ENCODE measurements at places on chromosomes 4 and X.

DNA sequence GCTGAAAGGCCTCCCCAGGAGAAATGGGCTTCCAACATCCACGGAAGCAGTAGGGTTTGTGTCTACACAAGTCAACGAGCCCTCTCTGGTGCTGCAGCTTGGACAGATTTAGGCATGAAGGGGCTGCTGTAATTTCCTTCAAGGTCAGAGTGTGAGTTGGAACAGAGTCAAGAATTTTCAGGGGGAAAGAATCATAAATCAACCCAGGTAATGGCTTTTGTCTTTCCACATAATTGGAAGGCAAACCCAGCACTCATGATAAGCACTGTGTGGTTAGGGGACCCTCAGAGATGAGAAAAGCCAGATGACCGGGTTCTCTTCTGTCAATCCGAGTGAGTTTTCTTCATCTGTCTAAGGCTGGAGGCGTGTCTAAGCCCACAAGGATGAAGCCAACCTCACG, 78.6 kb upstream of the MXRA5 start:
- no peak for DNase-seq

DNA sequence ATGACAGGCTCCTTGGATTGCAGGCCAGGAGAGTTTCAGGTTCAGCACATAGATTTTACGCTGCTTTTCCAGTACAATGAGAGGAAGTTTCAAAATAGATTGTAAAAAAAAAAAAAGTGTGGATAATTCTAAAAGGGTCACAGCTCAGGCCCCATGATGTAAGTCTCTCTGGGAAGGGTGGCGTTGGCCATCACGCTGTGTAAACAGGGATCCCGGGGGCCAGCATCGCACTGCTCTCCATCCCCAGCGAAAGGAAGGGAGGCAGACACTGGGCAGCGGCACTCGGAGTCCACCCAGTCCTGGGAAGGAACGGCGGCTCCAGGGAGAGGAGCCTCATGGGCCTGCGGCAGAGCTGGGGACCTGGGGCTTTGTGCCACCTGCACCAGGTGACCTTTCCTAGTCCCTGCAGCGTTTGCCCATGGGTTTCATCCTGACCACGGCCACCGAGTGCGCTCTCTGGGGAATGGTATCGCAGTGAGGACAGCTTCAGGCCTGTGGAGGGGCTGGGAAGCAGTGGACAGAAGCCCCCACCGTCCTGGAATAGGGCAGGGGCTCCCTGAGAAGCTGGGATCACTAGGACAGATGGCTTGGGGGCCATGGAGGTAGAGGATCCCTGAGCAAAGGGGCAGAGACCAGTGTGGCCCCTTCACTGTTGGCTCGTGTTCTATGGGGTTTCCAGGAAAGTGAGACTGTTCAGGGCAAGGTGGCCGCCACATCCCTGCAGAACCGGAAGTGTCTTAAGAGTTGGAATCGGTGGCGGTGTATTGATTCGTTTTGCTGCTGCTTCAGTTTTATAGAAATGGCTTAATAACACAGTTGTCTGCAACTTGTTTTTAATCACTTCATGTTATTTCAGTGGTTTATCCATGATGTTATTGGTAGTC, 38.9 kb downstream of the RGS12 start:
- no peak for DNase-seq

- peak; percentile 59 for DNase-seq
Observed at GRCh38 chr4:74228691-74229640, 71.0 kb downstream of the MTHFD2L start.

GRCh38 chr4:99991741-99992140, 41.7 kb upstream of the H2AZ1 start:
- no peak for DNase-seq

- DNase-seq, result no peak
Observed at GRCh38 chr4:120720354-120720934, 202.1 kb downstream of the PRDM5 start.

GRCh38 chrX:144006811-144007210, 122.9 kb downstream of the UBE2NL start:
- DNase-seq, result peak; percentile 89

DNA sequence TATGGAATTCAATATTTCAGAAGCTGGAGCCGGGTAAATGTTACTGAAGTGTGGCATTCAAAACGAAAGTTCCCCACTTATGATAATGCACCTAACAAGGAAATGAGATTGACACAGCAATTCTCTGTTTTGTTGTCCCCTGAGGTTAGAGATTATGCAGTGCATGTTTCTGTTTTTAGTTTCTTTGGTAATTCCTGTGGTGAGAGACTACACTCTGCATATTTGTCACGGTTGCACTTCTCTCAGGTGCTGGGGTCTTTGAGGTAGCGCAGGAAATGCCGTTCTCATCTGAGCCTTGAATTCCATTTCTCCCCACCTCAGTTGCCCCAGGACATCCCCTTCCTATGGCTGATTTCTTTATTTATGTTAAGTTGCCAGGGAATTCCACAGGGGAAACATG, 15.3 kb upstream of the BEND4 start:
- DNase-seq, result no peak

DNA sequence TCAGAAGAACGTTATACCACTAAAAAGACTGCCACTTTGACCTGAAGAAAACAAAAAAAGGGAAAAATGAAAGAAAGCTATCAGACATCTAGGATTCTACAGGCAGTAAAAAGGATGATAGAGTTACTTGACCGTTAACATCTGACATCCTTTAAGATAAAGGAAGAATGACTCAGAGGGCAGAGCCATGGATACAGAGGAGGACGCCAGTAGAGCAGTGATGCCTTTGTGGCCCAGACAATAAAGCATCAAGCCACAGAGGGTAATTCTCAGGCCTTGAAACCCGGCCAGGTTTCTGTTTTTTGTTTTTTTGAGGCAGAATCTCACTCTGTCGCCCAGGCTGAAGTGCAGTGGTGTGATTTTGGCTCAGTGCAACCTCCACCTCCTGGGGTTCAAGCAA, 9.5 kb upstream of the BEX1 start:
- no peak for DNase-seq

DNA sequence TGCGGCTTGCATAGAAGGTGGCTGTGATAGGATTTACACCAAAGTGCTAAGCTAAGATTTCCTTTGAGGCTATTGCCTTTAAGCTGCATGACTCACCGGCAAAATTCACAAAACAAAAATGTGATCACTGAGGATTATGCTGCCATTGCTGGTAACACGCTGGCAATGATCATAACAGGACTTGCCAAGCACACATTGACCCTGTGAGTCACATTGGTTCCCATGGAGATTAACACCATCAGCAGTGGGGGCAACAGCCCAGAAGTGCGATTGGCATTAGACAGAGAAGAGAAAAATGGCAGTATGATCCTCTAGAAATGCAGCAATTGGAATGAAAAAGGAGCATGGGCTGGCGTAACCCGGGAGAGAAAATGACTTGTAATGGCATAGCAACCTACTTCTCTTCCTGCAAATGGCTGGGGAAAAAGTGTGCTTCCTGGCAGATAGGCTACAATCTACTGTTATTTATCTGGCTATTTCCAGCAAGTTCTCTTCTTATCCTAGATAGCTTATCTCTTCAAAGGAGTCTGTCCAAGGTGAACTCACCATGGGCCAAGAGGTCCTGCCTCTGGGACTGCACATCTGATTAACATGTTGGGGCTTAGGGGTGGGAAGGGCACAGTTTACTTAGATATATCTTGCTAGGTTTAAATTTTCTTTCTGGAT, 314.2 kb upstream of the IGFBP7 start:
- DNase-seq, result peak; percentile 72

GRCh38 chr4:146654687-146655520, 16.2 kb downstream of the POU4F2 start:
- no peak for DNase-seq

DNA sequence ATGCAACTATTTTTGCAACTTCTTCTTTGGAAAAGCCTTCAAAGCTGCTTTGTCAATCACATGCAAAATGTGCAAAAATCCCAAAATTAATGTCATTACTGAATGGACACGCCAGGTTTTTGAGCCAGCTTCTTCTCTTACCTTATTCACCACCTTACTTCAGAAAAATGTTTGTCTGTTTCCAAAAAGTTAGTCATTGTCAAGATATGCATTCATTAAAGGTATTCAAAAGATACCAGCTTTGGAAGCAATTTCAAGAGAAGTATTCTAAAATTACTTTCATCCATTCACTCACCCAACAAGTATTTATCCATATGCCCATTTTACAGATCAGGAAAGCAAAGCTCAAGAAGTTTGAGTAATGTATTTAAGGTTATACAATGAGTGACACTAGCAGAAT, 2.3 kb upstream of the SEPSECS start:
- DNase-seq, result no peak

DNA sequence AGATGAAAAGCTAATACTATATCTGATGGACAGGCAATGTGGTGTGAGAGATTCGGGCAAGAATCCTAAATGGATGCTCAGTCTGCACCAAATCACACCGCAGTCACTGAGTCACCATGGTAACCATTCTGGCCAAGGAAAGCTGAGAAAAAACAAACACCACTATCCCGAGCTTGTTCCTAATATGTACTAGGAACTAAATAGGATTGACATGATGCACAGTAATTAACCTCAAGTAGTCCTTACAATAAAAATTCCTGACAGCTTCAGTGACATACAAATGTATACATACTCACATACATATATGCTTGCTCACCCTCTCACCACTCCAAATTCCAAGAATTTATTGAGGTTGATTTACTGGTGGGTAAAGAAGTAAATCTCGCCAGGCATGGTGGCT, 1.1 kb upstream of the RAB40A start:
- DNase-seq, result no peak

GRCh38 chr4:85812776-85813175, 337.8 kb downstream of the ARHGAP24 start:
- DNase-seq, result peak; percentile 82

- DNase-seq, result no peak
Observed at GRCh38 chrX:46407753-46408130, 137.5 kb downstream of the ZNF674 start.

- DNase-seq, result peak; percentile 75
Observed at GRCh38 chr4:77538574-77539157, 67.0 kb upstream of the CXCL13 start.

DNA sequence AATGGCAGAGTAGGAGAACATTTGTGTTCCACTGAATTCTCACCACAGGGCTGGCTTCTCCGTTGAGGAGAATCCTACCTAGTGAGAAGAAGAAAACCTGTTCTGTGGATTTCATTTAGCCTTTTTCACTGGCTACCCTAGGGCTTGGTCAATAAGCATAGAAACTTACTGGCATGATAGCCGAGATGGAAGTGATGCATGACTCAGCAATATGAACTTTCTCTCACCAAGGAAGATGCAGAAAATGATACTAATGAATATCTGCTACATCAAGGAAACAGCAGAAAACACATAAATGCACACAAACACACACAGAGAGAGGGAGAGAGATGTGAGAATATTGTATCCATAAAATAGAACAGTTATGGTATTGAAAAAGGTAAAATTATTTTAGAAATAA, 216.3 kb downstream of the HHIP start:
- DNase-seq, result no peak

DNA sequence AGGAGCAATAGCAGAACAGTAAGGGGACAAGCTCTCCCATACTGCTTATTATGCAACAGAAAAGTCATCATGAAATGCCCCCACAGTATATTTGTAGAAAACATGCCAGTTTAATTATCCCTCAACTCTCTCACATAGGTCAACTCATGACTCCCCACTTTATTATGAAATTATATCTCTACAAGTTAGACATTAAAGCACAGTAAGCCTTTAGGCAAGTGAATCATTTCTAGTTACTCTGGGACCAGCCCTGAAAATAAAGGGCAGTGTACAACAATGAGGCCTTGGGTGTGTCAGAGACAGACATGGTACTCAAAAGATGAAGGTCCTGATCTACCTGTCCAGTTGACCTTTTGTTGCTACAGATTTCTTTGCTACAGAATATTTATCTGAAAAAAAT, 191.9 kb downstream of the FBXW7 start:
- no peak for DNase-seq

GRCh38 chr4:156293657-156294297, 340.1 kb upstream of the CTSO start:
- peak; percentile 70 for DNase-seq

- DNase-seq, result no peak
Observed at GRCh38 chr4:140071806-140072205, 82.2 kb downstream of the MAML3 start.

GRCh38 chr4:54067166-54067565, 2.8 kb upstream of the CHIC2 start:
- DNase-seq, result peak; percentile 59

- DNase-seq, result no peak
Observed at GRCh38 chr4:104752337-104752736, 257.6 kb upstream of the CXXC4 start.

DNA sequence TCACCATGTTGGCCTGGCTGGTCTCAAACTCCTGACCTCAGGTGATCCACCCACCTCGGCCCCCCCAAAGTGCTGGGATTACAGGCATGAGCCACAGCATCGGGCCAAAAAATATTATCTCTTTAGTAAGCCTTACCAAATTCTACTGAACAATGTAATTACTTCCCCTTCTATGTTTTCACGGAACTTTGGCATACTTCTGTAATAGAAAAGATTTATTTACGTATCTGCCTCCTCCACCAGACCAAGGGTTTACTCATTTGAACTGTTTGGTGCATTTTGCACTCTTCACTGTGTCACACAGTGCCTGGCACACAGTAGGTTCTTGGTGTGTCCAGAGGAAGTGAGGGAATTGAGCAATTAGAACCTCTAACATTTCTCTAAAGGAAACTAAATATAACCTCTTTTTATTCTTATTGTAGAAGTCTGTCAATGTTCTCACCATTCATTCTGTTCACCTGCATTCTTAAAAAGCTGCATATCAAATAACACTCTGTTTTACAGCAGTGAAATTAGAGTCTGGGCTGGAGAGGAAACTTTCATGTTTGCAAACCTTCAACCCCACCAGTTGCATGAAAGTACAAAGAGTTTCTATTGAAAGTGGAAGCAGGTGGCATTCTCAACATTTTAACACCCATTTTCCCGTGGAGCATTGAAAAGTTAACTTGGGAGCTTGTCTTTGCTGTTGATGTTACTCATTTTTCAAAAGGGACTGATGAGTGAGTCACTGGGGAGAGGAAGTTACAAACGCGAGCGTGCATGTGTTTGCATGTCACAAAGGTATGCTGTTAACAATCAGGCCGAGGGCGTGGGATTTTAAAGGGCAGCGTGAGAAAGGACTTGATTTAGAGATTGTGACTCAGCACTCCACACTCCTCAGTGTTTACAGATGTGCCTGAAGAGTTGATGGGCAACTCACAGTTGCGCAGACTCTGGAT, 314.1 kb downstream of the STK32B start:
- DNase-seq, result no peak

Measured in RCC 7860 (cell line).